ENCODE measurements at places on chromosomes 5 and 9.

- no peak for DNase-seq
Observed at GRCh38 chr5:38528162-38528703, 28.2 kb downstream of the LIFR start.

GRCh38 chr9:134707031-134707680 is 65.6 kb downstream of the COL5A1 start:
- DNase-seq = peak; percentile 45

- no peak for DNase-seq
Observed at GRCh38 chr9:108377881-108378280, 477.9 kb downstream of the ACTL7B start.

DNA sequence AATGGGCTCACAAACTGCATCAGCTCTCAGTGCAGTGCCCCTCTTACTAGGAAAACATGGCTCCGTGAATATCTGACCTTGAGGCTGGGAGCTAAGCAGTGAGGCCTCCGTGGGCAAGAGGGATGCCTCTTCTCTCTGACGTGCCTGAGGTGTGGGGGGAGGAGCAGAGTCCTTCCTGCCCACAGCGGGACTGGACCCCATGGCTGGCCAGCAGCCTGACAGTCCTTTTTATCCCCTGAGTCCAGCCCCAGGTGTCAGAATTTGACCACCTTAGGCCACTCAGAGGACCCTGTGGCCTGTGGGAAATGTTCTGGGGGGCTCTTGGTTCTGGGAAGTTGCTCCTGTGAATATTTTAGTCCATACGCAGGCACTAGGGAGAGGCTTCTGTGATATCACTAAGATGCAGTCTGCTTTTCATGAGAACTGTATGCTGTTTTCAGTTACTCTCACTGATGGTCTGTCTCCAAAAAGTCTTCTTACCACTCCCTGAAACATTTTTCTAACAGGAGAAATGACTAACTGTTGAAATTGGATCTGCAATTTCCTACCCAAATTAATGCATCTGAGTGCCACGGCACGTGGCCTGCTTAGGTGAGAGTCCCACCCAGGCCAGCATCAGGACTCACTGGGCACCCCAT is 23.4 kb downstream of the ANGPTL2 start:
- DNase-seq = no peak

DNA sequence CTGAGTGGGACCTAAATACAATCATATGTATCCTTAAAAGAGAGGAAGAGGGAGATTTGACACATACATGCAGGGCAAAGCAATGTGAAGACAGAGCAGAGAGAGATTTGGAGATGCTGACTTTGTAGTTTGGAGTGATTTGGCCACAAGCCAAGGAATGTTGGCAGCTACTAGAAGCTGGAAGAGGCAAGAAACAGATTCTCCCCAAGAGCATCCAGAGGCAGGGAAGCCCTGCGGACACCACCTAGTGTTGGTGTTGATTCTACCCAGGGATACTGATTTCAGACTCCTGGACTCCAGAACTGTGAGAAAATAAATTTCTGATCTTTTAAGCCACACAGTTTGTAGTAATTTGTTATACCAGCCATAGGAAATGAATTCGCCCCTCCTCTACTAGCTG is 64.9 kb upstream of the OSMR start:
- no peak for DNase-seq

- no peak for DNase-seq
Observed at GRCh38 chr5:175032741-175033151, 308.4 kb downstream of the MSX2 start.

GRCh38 chr9:2709645-2710101 is 7.6 kb upstream of the KCNV2 start:
- no peak for DNase-seq

- DNase-seq = no peak
Observed at GRCh38 chr5:9408964-9409363, 136.9 kb downstream of the SEMA5A start.

DNA sequence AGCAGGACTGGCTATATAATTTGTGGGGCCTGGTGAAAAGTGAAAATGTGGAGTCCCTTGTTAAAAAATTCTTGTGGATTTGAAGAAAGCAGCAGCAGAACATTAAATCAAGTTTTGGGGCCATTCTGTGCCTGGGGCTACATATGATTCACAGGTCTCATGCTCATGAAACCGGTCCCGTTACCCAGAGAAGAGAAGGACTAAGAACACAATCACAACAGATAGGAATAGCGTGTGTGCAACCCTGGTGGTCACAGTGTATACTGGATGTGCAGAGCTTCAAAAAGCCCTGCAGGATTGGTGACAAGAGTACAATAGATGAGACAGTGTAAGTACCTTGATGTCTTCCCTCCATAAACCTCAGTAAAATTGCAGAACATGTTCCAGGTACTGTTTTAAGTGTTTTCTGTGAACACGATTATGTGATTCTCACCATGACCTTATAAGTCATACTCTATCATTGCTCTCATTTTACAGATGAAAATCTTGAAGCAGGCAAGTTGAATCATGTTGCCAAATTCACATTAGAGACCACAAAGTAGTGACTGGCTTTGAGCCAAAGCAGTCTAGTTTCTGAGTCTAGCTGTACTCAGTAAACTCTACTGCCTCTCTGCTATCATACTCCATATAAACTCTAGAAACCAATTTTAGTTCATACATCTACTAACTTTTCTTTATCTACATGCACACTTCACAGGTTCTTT is 636.5 kb downstream of the TAF11L14 start:
- no peak for DNase-seq

GRCh38 chr5:112630246-112631009 is 107.3 kb upstream of the APC start:
- DNase-seq = no peak

- DNase-seq = no peak
Observed at GRCh38 chr5:37886242-37886905, 46.5 kb upstream of the GDNF start.

DNA sequence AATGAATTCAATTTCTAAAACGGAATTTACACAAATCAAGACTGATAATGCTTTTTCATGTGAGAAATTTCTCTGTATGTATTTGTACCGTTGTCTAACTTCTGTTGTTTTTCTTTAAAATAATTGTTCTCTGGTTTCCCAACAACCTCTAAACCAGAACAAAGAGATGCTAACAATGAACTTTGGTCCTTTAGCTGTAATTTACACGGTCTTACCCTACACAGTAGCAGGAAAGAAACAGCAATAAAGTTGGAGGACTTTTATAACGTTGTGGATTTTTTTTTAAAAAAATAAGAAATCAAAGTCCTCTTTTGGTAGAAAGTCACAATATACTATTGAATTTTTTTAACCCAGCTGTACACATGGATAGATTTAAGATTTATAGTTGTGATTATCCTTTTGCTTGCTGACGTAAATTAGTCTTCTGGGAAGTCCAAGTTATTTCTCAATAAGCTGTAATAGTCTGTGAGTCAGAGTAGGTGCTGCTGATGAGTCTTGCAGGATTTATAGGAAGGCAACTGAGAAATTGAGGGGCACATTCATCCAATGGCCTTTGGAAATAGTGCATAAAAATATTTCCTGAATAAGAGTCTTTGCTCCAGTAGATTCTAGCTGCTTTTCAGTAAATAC is 76.8 kb upstream of the PCSK1 start:
- no peak for DNase-seq

GRCh38 chr5:32600054-32600622 is 14.8 kb downstream of the SUB1 start:
- DNase-seq = no peak

GRCh38 chr5:56384186-56384585 is 151.1 kb upstream of the ANKRD55 start:
- no peak for DNase-seq

DNA sequence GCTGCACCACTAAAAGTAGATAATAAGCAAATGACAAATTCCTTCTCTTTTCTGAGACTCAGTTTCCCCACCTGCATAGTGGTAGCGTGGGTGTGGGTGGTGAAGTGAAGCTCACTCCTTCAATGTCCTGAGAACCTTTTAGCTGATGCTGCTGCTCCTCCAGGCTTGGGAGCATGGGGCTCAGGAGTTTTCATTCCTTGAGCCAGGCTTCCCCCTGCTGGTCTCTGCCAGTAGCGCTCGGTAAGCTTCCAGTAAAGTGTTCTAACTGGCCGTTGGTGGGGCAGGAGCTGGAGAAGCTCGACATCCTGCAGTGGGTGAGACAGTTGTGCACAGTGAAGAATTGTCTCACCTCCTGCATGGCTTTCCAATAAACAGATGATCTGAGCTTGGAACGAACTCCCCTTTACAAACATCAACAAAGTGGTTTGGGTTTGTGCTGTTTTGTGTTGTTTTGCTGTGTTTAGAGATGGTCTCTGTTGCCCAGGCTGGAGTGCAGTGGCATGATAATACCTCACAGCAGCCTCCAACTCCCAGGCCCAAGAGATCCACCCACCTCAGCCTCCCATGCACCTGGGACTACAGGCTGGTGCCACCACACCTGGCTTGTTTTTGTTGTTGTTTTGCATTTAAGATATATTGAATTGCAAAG is 34.6 kb downstream of the SPARC start:
- DNase-seq = peak; percentile 51

GRCh38 chr9:96425500-96426169 is 7.5 kb upstream of the ZNF367 start:
- no peak for DNase-seq

GRCh38 chr5:98259595-98259994 is 513.9 kb upstream of the RGMB start:
- DNase-seq = no peak

- no peak for DNase-seq
Observed at GRCh38 chr5:143143973-143144372, 259.5 kb downstream of the NR3C1 start.

DNA sequence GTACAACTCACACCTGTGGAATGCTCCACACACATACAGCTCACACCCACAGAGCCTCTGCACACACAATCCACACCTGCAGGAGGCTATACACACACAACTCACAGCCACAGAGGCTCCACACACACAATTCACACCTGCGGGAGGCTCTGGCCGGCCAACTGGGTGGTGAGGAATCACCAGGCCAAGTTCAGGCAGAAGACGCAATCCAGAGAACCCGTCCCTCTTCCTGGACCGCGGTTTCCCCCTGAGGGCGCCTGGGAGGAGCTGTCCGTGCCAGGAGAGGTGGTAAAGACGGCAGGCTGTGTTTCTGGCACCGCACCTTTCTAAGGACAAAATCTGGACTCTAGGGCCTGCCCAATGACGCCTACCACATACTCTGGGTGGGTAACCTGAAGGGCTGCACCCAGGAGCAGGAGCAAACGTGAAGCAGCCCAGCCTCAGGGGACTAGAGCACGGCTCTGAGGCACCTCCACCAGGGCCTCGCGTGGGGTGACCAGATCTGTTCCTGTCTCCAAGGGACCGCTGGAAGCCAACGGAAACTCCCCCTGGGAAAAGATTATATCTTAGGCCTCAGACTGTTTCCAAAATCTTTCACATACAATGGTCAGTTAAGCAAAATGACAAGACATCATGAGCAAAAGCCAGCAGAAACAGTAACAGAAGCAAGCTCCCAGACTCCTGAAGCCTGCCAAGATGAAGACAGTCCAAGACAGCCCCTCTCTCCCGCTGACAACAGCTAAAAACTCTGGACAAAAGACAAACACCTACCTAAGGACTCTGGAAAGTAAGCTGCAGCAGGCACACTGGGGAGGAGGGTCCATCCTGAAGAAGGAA is 16.9 kb downstream of the CAMSAP1 start:
- no peak for DNase-seq

DNA sequence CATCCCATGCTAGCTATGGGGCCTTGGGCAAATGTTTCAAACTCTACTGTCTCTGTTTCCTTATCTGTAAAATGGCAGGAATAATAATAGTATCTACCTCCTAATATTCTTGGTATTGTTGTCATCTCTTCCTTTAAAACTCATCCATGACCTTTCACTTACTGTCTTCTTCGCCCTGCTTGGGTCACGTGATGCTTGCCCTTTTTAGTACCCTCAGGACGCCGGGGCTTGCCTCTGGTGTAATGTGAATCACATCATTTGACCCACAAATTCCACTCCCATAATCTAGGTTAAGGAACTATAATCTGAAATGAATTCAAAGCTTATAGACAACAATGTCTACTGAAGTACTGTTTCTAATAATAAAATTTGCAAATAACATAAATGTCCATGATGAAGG is 162.7 kb downstream of the DRD1 start:
- DNase-seq = no peak

DNA sequence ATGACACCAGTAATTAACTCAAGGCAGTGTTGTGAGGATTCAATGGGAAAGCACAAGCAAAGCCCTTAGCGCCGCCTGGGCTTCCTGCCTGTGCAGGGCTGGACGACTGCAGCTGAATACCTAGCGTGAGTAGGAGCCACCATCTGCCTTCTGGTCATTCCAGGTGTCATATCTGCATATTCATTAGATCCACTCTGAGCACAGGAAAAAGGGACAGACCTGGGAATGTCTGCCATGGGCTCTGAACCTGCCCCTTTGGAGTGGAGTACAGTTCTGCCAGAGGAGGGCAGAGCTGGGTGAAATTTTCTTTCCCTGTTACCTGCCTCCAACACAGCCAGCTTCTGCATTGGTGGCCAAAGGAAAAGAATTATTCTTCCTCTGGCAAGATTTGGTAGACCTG is 298.8 kb downstream of the NSG2 start:
- DNase-seq = no peak

DNA sequence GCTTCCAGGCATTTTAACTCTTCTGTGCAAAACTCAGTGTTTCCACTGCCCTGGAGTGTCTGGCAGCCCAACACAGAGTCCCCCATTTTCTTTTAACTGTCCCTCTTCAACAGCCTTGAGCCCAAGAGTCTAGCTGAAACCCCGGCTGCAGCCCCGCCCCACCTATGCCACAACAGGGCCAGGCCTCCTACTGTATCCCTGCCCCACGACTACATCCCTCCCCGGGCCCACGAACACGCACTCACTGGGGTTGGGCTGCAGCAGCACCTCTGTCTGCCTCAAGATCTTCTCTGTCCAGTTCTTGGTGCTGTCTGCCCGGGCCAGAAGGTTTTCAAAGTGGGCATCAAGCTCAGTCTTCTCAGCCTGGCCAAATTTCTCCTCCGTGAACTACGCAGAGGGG is 6.1 kb downstream of the SH3GLB2 start:
- no peak for DNase-seq

GRCh38 chr5:179623906-179624741 is 653 bp upstream of the HNRNPH1 start:
- peak; percentile 96 for DNase-seq

- no peak for DNase-seq
Observed at GRCh38 chr9:121388140-121388905, 18.3 kb upstream of the STOM start.

DNA sequence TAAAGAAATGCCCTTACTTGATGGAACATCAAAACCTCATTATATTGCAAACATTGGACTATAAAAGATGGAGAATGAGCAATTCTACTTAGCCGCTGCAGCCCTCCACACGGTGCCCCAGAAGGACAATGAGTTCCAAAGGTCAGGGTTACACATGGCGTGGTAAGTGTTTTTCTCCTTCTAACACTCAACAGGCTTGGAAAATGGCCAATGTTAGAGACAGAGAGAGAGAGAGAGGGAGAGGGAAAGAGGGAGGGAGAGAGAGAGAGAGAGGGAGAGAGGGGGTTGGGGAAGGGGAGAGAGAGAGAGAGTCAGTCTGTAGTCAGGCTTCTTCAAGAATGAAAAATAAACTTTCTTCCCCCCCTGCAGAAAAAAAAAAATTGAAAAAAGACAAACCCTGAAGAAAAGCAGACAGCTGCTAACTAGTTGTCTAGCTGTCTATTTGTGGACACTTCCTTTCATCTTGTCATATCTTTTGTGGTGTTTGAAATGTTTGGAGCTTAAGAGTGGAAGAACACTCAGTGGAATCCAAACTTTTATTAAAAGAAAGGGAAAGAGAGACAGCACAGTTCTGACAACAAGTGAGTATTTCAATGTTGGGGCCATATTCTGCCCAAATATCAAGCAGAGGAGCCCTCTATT is 324.8 kb downstream of the TMEM38B start:
- DNase-seq = peak; percentile 4
